ENCODE measurements at places on chromosomes 3 and 15.
A peak's percentile ranks its signal among the peaks of the same experiment; 100 is the strongest.

DNA sequence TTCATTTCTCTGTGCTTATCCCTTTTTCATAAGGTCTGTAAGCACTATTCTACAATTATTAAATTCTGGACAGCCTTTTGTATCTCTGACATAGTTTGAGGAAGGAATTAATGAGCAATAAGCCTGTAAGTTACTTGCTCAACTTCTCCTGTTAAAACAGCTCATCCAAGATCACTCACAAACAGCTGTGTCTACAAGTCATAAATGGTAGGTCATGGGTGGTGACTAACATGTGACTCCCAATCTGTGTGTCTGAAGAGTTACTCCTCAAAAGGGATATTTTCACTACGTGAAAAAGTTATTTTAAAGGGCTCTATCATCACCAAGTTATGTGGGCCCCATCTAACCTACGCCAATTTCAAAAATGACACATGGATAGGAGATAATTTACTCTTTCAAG is 145.2 kb upstream of the CBLB start:
- no peak for DNase-seq

GRCh38 chr15:50907601-50908208 is 778 bp upstream of the AP4E1 start:
- DNase-seq, result peak; percentile 78

GRCh38 chr3:172138792-172139507 is 99.6 kb downstream of the FNDC3B start:
- no peak for DNase-seq

- DNase-seq, result no peak
Observed at GRCh38 chr15:86663979-86664378, 584.3 kb downstream of the AGBL1 start.

- DNase-seq, result no peak
Observed at GRCh38 chr3:19877656-19878055, 56.4 kb downstream of the EFHB start.

GRCh38 chr15:63059573-63060216 is 17.1 kb downstream of the TPM1 start:
- no peak for DNase-seq

DNA sequence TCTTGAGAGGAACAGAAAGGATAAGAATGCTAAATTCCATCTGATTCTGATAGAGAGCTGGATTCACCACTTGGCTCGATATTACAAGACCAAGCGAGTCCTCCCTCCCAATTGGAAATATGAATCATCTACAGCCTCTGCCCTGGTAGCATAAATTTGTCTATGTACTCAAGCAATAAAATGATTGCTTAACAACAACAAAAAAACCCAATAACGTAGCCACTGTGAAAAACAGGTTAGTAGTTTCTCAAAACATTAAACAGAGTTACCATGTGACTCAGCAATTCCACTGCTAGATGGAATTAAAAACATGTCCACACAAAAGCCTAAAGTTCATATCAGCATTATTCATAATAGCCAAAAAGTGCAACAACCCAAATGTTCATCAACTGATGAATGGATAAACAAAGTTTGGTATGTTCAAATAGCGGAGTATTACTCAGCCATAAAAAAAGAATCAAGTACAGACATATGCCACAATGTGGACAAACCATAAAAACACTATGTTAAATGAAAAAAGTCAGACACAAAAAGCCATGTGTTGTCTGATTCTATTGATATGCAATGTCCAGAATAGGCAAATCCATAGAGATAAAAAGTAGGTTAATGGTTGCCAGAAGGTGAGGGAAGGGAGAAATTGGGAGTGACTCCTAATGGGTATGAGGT is 16.8 kb downstream of the BCL2L10 start:
- no peak for DNase-seq

DNA sequence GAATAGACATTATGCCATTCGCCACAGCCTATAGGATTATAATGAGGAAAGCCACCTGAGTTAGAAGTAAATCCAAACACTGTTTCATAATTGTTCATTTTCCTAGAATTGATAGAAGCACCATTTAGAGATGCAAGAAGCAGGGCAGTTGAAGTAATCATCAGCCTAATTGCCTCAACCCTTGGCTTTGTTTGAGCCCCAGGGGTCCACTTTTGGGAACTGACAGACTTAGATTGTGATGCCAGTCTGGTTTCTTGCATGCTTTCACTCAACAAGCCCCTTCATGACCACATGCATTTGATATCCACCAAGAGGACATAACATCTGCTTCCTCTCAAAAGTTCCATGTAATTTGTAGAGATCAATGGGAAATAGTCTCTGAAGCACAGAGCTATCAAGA is 97.2 kb upstream of the COL8A1 start:
- no peak for DNase-seq

GRCh38 chr3:125039131-125040100 is 16.4 kb downstream of the HEG1 start:
- DNase-seq, result no peak

GRCh38 chr3:142609136-142609535 is 12.9 kb downstream of the PLS1 start:
- DNase-seq, result no peak

GRCh38 chr3:192417017-192417416 is 310.3 kb downstream of the FGF12 start:
- DNase-seq, result no peak

GRCh38 chr15:39792844-39793335 is 10.2 kb upstream of the FSIP1 start:
- DNase-seq, result no peak

DNA sequence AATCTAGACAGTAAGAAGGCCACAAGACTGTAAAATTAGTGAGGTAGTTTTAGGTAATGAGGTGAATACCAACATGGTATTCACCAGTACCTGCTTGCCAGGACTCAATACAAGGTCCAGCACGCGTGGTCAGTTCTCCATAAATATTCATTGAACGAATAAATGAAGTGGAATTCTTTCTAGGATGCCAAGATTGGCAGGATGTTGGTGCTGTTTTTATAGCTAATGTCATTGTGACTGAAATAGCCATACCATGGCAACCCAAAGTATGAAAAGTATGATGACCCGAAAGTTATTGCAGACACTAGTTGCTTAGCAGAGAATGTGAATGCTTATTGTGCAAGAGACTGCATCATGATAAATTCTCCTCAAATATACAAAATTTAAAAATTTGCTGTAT is 307.2 kb downstream of the KCNH8 start:
- no peak for DNase-seq

- no peak for DNase-seq
Observed at GRCh38 chr3:181710345-181711291, 1.1 kb upstream of the SOX2 start.

GRCh38 chr3:147356145-147356908 is 50.0 kb downstream of the ZIC4 start:
- DNase-seq, result no peak

- DNase-seq, result no peak
Observed at GRCh38 chr15:90002428-90002844, 1.3 kb downstream of the ZNF710 start.

DNA sequence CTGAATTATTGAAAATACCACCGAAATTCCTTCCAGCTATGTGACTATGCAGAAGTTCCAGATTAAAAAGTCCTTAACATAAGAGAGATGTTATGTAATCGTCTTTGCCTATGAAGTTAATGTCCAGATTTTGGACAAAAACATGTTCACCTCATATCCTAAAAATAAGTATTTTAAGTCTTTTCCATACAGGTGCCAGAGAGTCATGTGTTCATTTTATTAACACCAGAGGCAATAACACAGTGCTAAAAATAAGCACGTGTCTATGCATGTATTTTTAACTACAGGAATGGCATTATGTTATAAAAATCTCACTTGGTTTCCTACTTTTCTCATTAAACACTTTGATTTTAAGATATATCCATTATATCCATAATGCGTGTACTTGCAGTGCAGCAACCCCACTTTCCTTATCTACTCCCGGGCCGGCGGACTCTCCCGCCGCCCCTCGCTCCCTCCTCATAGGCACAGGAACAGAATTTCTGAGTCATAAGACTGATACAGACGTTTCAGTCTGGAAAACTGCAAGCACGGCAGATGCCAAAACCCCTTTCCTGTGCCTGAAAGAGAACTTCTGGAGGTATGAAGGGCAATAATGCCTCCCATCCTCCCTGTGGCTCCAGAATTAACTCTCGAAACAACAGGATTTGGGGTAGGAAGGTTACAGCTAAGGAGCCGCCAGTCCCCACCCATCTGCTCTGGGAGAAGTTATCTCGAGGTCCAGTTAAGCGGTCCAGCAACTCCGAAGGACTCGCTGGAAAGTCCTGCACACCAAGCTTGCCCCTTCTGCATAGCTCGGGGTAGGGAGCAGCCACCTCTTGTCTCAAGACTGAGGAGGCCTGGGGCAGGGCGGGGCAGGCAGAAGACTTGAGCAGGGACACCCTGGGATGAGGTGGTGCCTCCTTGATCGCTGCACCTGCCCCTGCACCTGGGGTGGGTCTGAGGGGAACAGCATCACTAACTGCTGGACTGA is 22.3 kb upstream of the PSTPIP1 start:
- DNase-seq, result no peak

DNA sequence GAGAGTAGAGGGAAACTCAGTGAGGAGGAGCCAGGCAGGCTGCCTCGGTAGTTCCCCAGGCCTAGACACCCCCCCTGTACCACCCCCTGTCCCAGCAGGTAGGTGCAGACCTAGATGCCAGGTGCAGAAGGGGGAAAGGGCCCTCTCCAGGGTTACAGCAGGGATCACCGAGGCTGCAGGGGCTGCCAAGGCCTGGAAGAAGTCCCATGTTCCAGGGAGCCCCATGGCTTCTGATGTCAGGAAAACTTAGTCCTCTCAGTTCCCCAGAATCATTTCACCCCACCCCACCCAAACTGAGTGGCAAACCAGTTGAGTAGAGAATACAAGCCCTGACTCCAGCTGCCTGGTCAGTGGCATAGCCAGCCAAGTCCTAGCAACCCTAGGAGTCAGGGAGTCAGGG is 7.4 kb upstream of the SEMA3B start:
- no peak for DNase-seq

DNA sequence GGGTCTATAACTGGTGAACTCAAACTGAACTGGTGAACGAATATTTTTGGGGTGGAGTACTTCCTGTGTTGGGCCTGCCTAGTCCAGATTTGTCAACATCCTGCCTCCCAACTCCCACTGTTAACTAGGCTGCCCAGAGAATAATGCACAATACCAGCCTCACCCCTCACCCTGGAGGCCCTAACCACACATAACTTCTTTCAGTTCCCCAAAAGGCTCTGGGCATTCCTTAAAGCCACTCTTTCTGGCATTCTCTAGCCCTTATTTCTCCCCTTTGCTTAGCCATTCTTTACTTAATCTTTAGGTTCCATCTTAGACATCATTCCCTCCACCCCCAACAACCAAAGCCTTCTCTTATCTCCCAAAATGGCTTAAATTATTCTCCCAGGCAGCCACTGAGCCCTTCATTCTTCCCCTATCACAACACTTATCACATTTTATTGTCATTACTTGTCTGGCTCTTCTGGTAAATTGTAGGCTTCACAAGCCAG is 9.1 kb upstream of the SEC11A start:
- no peak for DNase-seq

DNA sequence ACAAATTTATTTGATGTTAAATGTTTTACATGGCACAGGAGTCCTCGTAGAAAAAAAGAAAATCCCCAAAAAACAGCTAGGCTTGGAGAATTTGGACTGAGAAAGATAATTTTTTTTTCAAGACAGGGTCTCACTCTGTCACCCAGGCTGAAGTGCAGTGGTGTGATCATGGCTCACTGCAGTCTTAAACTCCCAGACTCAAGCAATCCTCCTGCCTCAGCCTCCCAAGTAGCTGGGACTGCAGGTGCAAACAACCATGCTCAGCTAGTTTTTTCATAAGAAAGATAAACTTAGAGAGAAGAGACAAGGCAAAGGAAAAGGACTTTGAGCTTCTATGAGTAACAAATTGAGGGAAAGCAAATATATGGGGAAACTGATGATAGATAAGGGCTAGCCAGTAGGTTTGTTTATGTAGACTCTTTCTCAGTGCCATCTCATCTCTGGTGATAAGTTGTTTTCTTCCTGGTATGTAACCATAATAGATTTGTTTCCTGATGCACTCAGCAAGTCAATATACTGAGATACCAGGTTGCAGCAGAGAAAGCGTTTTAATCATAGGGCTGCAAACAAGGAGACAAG is 13.1 kb upstream of the TRMT10C start:
- no peak for DNase-seq

- no peak for DNase-seq
Observed at GRCh38 chr3:193899001-193899400, 236.9 kb upstream of the HES1 start.

DNA sequence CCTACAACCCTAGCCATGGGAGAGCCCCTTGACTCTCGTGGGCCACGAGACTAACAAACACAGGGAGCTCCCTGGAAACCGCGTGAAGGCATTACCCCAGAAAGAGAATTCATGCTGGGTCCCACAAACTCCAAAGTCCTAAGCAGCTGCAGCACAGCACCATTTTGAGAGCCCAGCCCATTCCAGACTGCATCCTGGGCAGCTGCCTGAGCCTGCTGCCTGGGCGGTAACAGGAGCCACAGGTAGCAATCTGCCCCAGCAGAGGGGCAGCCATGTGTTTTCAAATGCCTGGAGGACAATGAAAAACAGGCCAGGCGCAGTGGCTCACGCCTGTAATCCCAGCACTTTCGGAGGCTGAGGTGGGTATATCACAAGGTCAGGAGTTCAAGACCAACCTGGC is 62.9 kb upstream of the TBC1D23 start:
- DNase-seq, result no peak

DNA sequence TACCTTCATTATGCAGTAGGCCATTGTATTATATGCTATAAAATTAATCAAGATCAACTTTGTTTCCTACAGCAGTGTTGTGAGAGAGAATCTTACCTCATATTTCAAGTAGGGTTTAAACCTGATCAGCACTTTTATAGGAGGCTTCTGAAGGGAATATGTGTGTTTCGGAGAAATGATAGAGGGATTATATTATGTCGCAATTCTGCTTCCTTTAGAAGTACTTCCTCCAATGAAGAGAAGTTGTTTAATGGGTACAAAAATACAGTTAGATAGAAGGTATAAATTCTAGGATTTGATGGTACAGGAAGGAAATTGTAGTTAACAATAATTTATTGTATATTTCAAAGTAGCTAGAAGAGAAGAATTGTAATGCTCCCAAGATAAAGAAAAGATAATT is 54.9 kb downstream of the NSUN3 start:
- DNase-seq, result no peak

DNA sequence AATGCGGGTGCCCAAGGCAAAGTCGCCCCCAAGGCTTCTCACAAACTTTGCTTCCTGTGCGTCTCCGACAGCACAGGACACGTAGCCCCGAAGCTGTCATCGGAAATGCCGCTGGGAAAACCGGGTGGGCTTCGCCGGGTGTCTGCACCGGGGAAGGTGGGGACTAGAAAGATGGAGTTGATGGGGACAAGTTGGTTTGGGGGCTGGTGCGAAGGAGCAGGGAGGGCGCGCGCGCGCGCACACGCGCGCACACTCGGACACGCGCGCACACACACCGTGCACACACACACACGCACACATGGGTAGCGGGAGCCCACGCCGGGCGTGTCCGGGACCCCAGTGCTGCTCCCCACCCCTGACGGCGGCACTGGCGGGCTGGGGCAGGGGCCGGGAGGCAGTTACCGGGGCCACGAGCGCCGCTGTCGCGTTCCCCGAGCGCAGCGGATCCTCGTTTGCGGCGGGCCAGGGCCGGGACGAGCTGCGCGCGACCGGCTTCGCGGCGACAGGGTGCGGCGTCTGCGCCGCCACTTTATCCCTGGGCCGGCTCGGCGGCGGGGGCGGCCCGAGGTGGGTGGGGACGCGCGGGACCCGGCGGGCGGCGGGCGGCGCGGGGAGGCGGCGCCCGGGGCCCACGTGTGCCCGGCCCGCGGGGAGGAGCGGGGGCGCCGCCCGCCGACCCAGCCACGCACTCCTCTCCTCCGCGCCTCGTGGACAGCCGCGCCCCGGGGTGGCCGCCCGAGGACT is 539 bp upstream of the MGLL start:
- peak; percentile 82 for DNase-seq
